ENCODE measurements at places on chromosomes 11 and 22. TPM values are rescaled to one million over a fixed set of nuclear protein-coding genes. Genes with fewer than 3 reads are reported as not detected.

GRCh38 chr11:85694385-85694980 lies 8.5 kb upstream of the CCDC89 start:
- DNase-seq = no peak

- no peak for DNase-seq
Observed at GRCh38 chr11:69832561-69833413, 13.6 kb upstream of the FGF3 start.

DNA sequence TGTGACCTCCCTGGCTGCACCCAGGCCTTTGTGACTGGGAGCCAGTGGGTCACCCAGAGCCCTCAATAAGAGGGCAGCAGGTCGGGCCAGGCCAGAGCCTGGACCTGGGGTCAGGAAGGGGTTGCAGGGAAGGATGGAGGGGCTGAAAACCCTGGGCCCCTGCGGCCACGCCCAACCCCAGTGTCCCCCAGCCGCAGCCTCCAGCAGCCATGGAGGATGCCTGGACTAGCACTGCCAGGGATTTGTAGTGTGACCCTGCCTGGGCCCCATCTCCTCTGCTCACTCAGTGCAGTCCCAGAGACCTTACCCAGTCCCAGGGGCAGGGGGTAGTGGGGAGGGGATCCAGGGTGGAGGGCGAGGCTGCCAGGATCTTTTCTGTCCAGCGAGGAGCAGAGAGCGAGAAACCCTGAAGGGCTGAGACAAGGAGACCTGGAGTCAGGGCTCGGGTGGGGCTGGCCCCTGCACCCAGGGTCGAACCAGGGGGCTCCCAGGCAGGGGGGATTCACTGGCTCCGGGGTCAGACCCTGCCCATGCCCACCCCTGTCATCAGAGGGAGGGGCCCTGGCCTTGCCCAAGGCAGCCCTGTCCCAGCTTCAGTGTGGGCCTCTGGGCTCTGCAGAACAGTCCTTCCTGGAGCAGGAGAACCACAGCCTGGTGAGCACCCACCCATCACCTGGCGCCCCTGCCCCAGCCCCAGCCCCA lies 187.5 kb downstream of the IGLL1 start:
- no peak for DNase-seq

The CARD10 gene
- 64.1 TPM for total RNA-seq

The CHORDC1 gene
- 17.3 TPM for total RNA-seq

DNA sequence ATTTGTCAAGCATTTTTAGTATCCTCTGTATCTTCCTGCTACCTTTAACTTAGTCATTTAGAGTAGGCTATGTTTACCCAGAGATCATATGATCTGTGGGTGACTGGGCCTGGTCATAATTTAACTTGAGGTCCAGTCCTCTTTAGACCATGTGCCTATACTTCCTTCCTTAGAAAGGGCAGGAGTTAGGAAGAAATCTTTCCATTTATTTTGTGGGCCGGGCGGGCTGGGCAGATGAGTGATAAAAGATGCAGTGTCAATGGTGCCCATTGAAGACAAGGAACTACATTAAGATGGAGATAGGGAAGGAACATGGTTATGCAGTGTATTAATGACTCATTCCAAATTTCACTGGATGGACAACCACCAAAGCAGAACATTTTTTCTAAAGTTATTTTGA lies 30.9 kb upstream of the PDE3B start:
- no peak for DNase-seq

DNA sequence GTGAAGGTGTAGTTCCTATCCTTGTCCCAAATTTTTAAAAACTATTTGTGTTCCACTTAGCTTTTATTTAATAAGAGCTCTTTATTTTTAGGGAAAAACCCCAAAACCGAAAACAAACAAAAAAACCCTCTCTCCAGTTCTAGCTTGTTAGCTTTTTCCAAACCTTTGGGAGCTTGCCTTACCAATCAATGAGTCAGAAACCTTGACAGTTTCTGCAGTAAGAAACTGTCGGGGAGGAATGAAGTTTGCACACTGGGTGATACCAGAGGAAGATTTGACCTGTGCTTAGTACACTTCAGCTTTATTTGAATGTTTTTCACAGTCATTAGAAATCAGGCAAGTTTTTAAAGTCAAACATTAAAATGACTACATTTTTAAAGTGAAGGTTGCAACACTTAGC lies 105.0 kb downstream of the FAT3 start:
- no peak for DNase-seq

GRCh38 chr11:74735365-74735928 lies 4.2 kb upstream of the CHRDL2 start:
- DNase-seq = no peak

The APOA4 gene
- total RNA-seq = not detected

GRCh38 chr11:8533332-8533731 lies 60.7 kb downstream of the STK33 start:
- DNase-seq = no peak

The SLC16A8 gene
- not detected for total RNA-seq

The KRTAP5-4 gene
- not detected for total RNA-seq

- DNase-seq = no peak
Observed at GRCh38 chr11:116353589-116353988, 419.2 kb downstream of the BUD13 start.

DNA sequence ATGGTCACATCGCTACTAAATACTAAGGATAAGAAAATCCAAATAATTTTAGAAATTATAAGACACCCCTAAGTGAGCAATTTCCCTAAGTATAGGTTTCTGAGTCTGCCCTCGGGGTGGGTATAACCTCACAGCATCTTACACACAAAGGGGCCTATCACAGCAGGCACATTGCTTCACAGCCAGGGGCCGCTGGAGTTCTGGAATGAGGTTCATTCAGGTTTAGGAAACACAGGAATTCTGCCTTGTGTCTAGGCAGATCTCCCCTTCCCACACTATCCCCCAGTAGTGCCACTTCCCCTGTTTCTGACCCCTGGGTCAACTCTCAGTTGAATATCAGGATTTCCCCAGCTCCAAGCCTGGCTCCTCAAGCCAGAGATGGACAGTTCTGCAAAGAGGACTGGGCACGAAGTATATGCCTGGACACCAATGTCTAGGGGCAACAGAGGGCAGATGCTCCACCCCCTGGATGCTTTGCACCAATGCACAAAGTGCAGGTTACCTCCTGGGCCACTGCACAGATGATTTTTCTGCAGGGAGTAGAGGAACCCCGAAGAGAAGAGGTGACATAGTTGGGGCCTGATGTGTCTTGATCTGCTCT lies 11.4 kb downstream of the TUBA8 start:
- no peak for DNase-seq

DNA sequence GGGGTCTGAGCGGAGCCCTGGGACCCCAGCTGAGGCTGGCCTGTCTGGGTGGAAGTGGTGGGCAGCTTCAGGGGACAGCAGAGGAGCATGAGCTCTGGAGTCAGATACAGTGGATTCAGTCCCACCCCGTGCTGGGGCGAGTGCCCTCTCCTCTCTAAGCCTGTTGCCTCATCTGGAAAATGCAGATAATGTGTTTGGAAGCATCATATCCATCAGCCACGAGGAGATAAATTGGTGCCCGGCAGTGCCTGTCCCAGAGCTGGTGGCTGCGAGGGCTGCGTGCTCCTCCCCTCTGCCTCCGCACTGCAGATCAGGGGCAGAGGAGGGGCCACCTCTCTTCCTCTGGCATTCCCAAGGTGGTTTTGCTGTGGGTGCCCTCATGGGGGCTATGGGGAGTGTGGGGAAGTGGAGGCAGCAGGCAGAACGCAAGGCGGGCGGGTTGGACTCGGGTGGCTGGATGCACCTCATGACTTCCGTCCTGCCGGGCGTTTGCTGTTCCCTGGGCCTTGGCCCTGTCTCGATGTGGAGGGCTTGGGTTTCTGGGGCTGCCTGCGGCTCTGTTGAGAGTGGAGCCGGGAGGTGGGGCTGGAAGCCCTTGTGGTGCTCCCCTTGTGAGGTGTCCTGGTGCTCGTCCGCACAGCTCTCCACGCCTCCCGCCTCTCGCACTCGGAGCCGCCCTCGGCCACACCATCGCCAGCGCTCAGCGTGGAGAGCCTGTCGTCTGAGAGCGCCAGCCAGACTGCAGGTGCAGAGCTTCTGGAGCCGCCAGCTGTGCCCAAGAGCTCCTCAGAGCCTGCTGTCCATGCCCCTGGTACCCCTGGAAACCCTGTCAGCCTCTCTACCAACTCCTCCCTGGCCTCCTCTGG lies 20.9 kb downstream of the MICALL1 start:
- no peak for DNase-seq

The OR52I2 gene
- total RNA-seq = not detected

GRCh38 chr11:78054971-78055370 lies 8.7 kb upstream of the THRSP start:
- no peak for DNase-seq

- no peak for DNase-seq
Observed at GRCh38 chr11:27444801-27445215, 27.8 kb downstream of the LGR4 start.

- DNase-seq = no peak
Observed at GRCh38 chr22:47201186-47201995, 438.9 kb downstream of the TBC1D22A start.

- DNase-seq = no peak
Observed at GRCh38 chr11:85809191-85809590, 1.8 kb downstream of the SYTL2 start.

Measured in left colon (tissue), 2 donors.